HuH-7 (cell line): ENCODE measurements at places on chromosomes 11 and 22.
A peak's percentile ranks its signal among the peaks of the same experiment; 100 is the strongest.

DNA sequence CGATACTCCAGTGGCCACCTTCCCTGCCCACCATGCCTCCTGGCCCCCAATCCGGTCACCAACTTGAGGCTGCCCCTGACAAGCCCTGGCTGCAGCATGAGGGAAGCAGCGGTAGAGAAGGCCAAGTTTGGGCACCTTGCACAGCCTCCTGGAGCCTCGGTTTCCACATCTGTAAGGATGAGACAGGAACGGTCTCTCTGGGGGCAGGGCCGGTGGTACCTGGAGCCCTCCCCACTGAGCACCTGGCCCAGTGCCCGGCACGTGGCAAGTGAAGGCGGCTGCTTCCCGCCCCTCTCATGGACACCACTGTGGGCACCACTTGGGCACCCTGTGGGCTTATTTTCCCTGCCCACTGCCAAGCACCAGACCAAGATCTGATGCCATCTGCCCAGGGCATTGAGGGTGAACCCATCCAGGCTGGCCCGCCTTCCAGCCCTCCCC is 77.8 kb downstream of the CDKN1C start:
- no peak for DNase-seq

GRCh38 chr11:128289048-128289447 is 298.3 kb downstream of the ETS1 start:
- no peak for DNase-seq

GRCh38 chr11:12687740-12688139 is 13.5 kb downstream of the TEAD1 start:
- no peak for DNase-seq

- no peak for DNase-seq
These were observed 35.4 kb downstream of the RSPH14 start for GRCh38 chr22:23106344-23106743.

GRCh38 chr11:47376107-47376524 is 2.2 kb downstream of the SPI1 start:
- no peak for DNase-seq

DNA sequence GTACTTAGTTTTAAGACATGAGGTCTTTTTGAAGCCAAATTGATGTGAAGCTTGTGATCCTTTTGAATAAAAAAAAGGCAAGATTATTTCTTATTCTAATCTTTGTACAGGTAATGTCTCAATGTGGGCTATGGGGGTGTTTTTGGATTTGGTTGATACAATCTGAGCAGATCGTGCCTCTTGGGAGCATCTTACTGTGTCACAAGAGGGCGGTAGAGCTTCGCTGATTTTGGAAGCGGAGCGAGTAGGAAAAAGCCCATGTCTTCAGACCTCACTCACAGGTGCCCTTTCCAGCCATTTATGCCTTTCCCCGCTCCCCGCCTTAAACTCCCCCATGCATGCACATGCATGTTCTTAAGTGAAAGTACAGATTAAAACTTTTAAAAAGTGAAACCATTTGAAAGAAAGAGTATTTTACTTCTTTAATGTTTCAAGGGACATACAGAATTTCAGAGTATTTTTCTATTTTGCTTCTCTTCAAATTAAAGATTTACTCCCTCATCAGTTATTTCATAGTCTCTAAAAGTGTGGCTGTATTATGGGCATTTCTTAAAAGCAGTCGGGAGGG is 18.8 kb downstream of the DDX25 start:
- DNase-seq: peak; percentile 65

DNA sequence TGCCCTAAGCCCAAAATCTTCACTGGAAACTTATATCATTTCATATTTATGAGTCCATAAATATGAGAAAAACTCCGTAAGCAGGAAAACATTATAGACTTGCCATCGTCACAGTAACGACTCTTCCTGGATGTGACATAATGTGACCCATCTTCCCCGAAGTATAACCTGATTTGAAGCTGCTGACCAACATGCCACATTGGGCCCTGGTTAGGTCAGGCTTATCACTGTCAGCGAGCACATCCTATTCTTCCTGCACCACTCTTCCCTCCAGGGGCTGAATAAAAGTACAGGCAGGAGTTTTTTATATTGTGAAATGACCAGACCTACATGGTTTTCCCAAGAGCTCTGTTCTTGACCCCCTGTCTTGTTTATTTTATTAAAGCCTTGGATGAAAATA is 12.1 kb upstream of the BLID start:
- no peak for DNase-seq

GRCh38 chr11:64649291-64649697 is 58.3 kb downstream of the SLC22A12 start:
- DNase-seq: peak; percentile 60

GRCh38 chr11:75189911-75190310 is 39.0 kb downstream of the SLCO2B1 start:
- no peak for DNase-seq

DNA sequence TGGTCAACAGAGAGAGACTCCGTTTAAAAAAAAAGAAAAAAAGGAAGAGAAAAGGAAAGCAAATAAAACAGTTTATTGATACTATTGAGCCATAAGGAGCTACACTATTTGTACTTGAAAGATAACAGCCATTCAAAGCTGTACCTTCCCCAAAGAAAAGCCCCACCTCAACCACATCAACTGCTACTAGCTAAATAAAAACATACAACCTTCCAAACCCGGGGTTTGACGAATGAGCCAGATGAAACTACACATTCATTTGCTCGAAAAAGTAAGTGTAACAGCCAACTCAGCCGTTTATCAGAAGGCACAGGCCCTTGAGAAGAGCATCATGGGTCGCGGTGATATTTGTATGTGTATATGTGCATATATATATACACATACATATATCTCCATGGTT is 78.4 kb downstream of the SIK3 start:
- no peak for DNase-seq

- DNase-seq: no peak
These were observed 17.0 kb upstream of the GLYATL2 start for GRCh38 chr11:58861533-58861932.

- DNase-seq: no peak
These were observed 17.6 kb downstream of the TTC12 start for GRCh38 chr11:113332023-113332422.

GRCh38 chr11:13333456-13333957 is 55.9 kb downstream of the BMAL1 start:
- DNase-seq: no peak

DNA sequence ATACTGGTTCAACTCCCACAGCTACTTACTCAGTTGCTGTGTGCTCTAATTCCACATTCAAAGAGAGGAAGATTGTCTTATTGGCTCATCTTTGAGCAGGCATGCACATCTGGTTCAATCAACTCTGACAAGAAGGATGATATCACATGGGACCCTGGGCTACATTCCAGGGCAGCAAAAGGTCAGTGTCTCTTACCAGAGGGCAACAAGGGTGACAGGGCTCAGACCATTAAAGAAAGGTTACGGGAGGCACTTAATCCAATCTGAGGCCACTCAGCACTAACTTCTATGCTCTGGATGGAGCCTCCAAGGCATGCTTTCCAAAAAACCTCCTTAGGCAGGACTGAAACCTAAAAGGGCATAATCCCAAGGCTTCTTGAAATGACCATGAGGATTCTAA is 549.4 kb upstream of the API5 start:
- DNase-seq: no peak

GRCh38 chr11:47359586-47359985 is 7.1 kb upstream of the MYBPC3 start:
- DNase-seq: no peak

DNA sequence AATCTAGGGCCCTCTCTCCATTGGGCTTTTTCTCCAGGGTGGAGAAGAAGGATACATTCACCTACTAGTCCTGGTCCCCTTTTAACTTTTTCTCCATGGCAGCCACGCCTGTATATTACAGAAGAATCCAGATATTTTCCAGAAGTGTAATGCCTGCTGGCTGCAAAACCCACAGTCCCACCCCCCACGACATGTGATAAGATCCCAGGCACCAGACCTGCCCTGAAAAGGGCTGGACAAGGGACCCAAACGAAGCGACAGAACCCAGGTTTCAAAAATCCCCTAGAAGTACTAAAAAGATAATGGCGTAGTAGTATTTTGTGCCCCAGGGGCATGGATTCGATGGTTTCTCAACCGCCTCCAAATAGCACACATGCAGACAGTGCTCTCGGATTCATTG is 2.8 kb downstream of the WT1 start:
- no peak for DNase-seq

DNA sequence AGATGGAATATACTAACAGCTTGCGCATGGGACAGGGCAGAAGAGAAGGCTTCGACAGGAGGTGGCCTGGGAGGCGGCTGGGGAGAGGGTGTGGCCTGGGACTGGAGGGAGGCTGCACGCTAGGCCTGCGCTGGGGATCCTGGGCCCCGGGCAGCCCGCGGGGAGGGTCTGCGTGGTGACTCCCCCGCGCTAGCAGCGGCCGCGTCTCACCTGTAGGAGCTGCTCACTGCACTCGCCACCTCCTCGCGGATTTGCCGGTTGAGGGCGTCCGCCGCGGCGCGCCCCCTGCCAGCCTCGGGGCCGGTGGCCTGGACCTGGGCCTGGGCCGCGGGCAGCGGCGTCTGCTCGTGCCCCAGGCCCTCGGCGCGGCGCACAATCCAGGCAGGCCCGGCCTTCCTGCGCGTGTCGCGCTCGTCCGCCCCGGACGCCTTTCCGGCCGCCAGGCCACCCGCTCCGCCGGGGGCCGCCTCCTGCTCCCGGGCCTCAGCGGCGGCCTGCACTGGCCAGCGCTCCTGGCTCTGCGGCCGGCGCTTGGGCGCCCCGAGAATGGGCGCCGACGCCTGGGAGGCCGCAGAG is 1.5 kb downstream of the MAP6 start:
- DNase-seq: peak; percentile 43

GRCh38 chr11:130672911-130673310 is 224.5 kb downstream of the ADAMTS15 start:
- no peak for DNase-seq

DNA sequence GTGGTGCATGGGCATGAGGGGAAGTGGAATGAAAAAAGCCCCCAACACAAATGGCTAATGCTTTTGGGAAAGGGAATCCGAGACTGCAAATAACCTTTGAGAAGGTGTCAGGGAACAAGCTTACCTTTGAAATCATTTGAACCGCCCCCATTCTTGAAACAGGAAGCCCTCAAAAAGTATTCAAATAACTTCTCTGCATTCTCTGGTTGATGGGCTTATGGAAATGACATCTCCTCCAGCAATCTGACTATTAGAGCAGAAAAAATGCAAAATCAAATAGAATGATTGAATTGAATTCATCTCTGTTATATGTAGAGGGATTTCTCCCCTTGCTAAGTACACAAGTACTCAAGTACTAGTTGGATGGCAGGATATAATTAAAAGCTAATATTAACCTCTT is 409.9 kb downstream of the TMEM135 start:
- no peak for DNase-seq

GRCh38 chr22:24466716-24467328 is 28.3 kb upstream of the UPB1 start:
- no peak for DNase-seq

- no peak for DNase-seq
These were observed 158.7 kb upstream of the SYT13 start for GRCh38 chr11:45444796-45445195.

GRCh38 chr22:43147821-43148220 is 3.5 kb upstream of the TSPO start:
- DNase-seq: no peak

DNA sequence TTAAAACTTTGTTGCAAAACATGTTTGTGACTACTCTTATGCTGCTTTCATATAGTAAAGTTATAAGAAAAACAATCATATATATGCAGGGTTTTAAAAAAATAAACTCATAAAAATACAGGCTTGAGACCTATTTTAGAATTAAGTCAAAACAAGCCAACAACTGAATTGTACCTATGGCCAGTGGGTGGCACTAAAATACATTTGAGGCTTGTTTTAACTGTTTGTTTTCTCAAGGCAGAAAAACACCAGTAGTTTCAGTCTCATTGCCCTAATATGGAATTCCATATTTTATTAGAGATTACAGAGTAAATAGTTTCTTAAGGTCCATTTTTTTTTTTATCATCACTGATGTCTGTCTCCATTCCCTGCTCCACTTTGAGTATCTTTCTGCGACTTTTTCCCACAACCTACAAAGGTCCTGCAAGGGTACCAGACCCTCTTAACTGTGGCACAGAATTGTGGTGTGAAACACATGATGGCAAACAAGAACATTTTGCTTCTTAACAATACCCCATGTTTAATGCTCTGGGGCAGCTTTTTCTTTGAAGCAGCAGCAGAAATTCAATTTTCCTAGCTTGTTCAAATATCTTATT is 8.5 kb upstream of the CCDC89 start:
- DNase-seq: peak; percentile 29

- DNase-seq: no peak
These were observed 49.7 kb downstream of the LIF start for GRCh38 chr22:30196880-30197336.

GRCh38 chr22:46602025-46602424 is 18.2 kb upstream of the GRAMD4 start:
- DNase-seq: no peak

GRCh38 chr22:40436505-40437431 is 66.4 kb downstream of the SGSM3 start:
- peak; percentile 55 for DNase-seq

- DNase-seq: peak; percentile 56
These were observed 3.1 kb upstream of the ADORA2A start for GRCh38 chr22:24424001-24424900.

DNA sequence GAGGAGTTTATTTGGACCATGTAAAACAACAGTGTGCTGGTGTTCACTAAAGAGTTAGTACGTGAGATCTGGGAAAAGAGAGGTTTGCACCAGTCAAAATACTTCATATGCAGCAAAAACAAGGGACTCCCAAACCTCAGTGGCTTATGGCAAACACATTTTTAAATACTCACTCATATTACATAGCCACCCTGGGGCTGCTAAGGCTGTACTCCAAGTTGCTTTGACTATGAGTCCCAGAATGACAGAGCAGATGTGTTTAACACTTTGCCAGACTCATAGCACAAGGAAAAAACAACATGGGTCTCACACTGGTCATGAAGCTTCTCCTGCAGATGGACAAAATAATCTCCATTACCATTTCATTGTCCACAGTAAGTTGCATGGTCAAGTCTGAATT is 202.8 kb upstream of the GRIA4 start:
- no peak for DNase-seq

- no peak for DNase-seq
These were observed 20.5 kb downstream of the IGF2 start for GRCh38 chr11:2118677-2119076.

- DNase-seq: no peak
These were observed 22.0 kb upstream of the CD44 start for GRCh38 chr11:35116762-35117640.

DNA sequence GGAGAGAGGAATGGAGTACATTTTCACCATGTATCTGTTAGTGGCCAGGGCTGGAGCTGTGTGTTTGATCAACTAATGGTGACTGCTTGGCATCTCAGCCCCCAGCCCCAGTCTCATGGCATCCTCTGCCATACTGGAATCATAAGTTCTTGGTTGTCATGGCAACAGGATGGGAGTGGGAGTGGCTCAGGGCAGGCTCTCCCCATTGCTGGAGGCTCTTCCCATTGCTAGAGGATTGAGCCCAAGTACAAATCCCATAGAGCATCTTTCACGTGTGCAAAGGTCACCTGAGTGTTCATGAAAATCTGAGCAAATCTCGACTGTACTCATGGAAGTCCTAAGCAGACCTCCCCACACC is 14.9 kb downstream of the DNAJB13 start:
- DNase-seq: no peak

DNA sequence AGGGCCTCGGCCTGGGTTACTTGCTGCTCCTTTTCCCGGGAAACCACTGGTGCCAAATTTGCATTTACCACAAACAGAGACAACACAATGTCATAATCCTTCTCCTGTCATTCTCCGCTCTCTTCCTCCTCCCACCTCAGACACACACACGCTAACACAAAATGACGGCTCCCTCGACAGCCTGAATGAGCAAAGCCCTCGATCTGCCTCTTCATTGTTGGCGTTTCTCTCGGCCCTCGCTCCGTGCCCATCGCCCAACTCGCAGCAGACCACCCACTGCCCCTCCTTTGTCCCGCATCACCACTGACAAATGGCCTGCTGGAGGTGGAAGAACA is 12.5 kb upstream of the TCF20 start:
- no peak for DNase-seq
